MM.1S (cell line): ENCODE measurements at places on chromosomes 2 and 18.

GRCh38 chr18:13461936-13462335 is 243.4 kb downstream of the LDLRAD4 start:
- no peak for DNase-seq

GRCh38 chr2:203585516-203585915 is 50.4 kb upstream of the RAPH1 start:
- no peak for DNase-seq

- DNase-seq = no peak
Measured at GRCh38 chr2:143146815-143147530, 17.8 kb downstream of the ARHGAP15 start.

- no peak for DNase-seq
Measured at GRCh38 chr2:181807526-181807925, 84.0 kb upstream of the ITPRID2 start.

DNA sequence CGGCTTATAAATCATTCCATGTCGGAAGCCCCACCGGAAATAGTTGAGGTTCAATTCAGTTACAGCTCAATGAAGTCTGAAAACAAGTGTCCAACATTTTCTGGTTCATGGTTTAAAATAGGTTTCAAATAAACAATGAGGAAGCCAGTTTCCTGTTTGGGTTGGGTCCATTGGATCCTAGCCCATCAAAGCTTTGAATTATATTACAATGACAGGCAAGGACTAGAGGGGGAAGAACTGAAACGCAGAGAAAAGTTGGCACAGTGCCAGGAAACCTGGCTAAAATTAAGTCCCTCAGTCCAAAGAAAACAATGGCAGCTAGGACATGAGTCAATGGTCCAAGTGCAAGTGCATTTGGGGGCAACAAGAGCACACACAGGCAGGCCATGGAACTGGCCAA is 32.0 kb downstream of the SLC14A1 start:
- DNase-seq = no peak

DNA sequence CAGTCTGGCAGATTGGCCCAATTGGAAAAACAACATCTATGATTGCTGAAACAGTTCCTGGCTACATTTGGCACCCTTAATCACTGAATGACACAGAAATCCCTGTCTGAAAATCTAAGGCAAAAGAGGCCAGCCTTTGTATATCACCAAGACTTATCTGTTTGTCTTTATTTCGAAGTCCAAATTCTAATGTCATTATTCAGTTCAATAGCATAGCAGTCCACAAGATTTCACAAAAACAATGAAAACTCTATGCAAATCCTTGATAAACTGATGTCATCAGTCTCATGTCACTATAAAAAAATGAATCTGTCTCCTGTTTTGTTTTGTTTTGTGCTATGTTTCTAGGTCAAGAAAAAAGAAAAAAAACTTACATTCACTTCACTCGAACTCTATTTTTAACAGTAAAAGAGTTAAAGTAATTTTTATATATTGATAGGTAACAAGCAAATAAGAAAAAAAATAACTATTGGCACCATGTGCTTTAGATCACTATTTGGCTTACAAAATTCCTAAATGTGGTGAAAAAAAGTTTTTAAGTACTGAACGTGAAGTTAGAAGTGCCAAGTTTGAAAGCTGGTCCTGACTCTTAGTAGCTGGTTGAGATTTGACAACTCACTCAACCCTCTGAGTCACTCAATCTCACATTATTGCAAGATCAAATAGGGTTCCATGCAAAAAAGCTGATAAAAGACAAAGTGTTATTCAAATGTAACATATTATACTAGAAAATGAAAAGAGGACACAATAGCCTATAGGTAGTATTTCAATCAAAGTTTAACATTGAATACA is 359.3 kb downstream of the IRS1 start:
- no peak for DNase-seq

GRCh38 chr2:100606726-100607343 is 44.0 kb downstream of the PDCL3 start:
- DNase-seq = peak; percentile 35
